ENCODE measurements at places on chromosomes 16 and 17.

- DNase-seq: peak; percentile 56
These were observed 1.4 kb downstream of the EIF5A start for GRCh38 chr17:7308625-7309433.

- DNase-seq: no peak
These were observed 4.5 kb downstream of the CCR7 start for GRCh38 chr17:40560592-40561293.

GRCh38 chr17:12815642-12816141, 26.4 kb downstream of the ARHGAP44 start:
- no peak for DNase-seq

GRCh38 chr17:66054242-66054641, 137.7 kb downstream of the CEP112 start:
- DNase-seq: no peak

- DNase-seq: no peak
These were observed 5.8 kb downstream of the CBX8 start for GRCh38 chr17:79790805-79791734.

GRCh38 chr17:41535764-41536481, 7.8 kb upstream of the KRT19 start:
- DNase-seq: no peak

DNA sequence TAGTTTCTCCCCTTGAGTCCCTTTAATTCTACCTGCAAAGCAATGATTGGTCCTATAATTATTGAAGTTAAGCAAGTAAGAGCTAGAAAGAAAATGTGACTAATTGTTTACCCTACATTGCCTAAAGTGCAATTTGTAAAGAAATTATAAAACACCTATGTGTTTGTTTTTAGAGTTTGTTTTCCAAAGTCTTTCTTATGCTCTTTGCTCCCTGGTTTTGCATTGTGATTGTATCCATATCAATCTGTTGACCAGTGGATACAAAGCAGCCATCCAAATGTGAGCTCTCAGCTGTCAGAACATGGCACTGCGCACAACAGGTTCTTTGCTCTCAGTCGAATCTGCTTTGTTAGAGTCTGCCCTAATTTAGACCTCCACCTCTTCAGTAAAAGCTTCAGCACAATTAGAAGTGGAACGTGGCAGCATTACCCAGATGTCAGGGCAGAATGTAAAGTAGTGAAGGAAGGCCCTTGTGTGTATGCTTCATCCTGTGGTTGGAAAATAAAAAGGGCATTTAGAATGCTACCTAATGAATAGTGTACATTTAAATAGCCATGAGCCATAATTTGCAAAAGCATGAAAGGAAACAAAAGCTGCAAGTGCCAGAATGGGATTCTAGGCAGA, 70.5 kb downstream of the AATF start:
- no peak for DNase-seq

DNA sequence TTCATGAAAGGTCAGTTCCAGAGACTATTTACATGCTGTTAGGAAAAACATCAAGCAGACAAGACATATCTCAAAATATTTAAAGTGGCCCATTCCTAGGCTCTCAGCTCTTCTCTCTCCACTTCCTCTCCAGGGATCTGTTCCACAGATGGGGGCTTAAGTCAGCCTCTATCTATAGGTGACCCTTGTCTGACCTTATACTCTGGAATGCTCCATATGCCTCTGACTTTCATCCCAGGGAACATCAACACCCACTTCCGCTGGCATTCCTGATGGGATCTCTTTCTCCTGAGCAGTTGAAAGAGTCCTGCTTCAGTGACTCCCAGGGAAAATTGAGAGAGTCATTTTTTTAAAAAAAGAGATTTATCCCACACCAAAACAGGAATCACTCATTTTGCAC, 11.5 kb upstream of the WIPI1 start:
- no peak for DNase-seq

GRCh38 chr16:14495213-14496046, 134.6 kb downstream of the PARN start:
- DNase-seq: no peak

GRCh38 chr17:81574643-81574956, 22.4 kb upstream of the FAAP100 start:
- no peak for DNase-seq

DNA sequence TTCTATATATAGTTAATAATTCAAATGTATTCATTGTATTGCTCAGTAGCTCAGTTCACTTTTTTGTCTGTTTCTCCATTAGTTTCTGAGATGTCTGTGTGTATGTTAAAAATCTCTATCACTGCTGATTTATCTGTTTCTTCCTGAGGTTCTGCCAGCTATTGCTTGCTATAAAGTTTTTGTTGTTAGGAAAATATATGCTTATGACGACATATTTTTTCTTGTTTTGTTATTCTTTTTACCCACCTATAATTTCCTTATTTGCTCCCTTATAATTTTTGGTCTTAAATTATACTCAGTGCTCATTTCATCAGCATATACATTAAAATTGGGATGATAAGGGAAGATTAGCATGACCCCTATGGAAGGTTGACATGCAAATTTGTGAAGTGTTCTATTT, 200.6 kb downstream of the GSG1L start:
- no peak for DNase-seq

DNA sequence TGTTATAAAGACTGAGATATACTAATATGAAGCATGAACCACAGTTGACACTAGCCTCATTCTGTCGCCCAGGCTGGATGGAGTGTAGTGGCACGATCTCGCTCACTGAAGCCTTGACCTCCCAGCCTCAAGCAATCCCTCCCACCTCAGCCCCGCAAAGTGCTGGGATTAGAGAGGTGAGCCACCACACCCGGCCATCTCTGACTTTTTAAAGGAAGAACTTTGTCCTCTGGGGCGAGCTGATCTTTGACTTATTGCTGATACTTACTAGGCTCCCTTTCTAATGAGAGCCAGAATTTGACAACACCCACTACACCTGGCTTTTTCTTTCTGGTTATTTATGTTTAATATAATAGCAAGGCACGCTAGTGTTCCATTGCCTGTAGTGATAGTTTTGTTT, 57.2 kb downstream of the CLEC16A start:
- DNase-seq: no peak

DNA sequence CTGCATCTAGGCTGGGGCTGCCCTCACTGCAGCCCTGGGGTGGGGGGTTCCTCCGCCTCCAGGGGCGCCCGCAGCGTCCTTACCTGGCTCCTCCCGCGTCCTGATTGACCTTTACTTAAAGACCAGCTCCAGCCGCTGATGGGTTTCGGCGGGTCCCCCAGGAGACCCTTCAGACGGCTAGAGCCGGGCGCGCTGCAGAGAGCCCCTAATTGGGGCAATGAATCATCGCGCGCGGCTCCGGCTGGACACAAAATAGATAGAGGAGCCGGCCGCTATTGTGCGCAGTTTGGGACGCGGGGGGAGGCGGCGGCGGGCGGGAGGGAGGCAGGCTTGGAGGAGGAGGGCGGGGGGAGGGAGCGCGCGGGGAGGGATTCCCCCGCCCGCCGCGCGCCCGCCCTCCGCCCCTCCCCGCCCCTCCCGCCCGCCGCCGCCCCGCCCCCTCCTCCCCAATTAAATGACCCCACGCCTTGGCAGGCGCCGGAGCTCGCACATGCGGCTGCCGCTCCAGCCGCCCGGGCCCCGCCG, 56.5 kb upstream of the CIBAR2 start:
- no peak for DNase-seq

DNA sequence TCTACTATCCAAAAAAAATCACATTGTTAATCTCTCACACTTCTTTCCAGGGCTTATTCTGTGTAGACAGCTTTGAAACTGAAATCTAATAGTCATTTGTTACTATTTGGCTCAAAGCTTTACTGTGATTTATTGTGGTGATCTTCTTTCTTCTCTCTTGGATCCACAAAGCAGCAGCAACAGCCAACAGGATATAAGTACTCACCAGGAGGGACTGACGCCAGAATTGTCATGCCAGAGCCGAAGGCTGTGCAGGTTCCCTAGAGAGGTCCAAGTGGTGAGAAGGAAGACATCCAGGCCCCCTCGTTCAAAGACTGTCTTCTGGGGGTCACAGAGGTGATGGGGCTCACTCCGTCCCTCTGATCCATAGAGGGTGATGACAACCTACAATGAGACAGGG, 33.3 kb downstream of the PKD1L3 start:
- no peak for DNase-seq

DNA sequence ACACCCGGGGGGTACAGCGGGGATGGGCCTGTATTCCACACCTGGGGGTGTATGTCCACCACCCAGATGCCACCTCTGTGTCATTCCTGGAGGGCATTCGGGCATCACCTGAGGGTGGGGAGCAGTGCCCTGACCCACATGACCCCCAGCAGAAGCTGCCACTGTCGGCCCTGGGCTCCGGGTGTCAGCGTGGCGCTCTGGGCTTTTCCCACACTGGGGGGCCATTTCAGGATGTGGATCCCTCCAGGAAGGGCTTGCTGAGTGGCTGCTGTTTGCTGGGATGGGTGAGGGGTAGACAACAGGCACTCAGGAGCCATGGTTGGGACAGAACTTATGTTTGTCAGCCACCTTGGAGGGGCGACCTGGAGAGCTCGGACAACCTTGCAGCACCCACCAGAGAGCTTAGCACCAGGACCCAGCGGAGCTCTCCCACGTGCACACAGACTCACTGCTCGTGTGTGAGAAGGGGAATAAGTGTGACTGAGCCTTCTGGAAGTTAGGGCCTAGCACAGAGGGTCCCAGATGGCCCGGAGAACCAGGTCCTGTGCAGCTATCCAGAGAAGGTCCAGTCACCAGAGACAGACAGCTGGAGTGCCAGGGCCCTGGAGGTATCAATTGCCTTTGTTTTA, 102.7 kb downstream of the METRNL start:
- peak; percentile 0 for DNase-seq

- DNase-seq: peak; percentile 75
These were observed 922 bp upstream of the MRPL58 start for GRCh38 chr17:75011401-75012095.

- no peak for DNase-seq
These were observed 47.3 kb downstream of the PRKCA start for GRCh38 chr17:66349521-66350254.

- no peak for DNase-seq
These were observed 580.8 kb upstream of the EEF2KMT start for GRCh38 chr16:5678371-5678770.

- DNase-seq: no peak
These were observed 3.8 kb downstream of the NTHL1 start for GRCh38 chr16:2043667-2044451.

DNA sequence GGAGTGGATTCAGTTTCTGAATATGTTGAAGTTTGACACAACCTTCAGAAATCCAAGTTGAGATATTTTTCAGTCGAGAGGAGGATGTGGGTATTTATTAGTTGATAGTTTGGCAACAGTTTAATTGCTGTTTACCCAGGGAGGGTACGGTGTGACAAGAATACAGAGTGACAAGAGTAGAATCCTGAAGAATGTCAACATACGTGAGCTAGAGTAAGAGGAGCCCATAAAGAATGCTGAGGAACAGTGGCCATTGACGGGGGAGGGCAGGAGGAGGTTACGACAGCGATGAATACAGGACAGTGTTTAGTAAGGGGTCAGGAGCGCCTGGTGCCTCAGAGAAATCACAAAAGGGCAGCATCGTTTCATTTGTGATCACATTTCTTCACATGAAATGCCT, 76.5 kb downstream of the AATF start:
- DNase-seq: no peak

- no peak for DNase-seq
These were observed 175.5 kb downstream of the LGALS9B start for GRCh38 chr17:20291853-20292252.

- no peak for DNase-seq
These were observed 5.5 kb upstream of the GCSH start for GRCh38 chr16:81101702-81102101.

DNA sequence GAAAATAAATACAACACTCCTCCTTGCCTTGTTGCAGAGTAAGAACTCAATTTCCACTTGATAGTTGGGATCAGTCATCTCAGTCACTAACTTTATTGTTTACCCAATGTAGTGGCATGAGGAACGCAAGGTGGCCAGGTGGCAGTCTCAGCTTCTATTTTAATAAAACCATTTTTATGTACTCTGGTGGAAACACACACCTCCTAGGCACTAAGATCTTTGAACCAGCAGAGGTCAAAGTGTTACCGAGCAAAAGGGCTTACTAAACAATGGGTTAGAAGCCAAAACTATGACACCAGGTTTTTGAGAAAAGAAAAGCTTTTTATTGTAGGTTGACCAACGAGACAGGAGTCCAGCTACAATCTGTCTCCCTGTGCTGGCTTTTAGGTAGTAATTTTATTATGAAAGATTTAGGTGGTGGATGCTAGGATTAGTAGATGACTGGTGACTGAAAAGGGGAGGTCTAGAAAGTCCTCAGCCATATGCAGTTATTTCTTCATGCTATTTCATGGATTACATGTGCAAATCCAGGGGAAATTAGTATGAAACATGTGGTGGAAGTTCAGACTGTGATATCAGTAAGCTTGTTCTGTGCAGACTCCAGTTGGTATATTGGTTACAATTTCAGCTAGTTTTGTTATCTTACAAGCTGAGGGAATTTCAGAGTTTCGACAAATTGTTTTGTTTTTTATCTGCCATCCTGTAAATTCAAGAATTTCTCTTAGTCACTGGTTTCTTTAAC, 122.3 kb downstream of the PCTP start:
- DNase-seq: no peak

- no peak for DNase-seq
These were observed 6.8 kb downstream of the FBXL19 start for GRCh38 chr16:30930160-30930571.

GRCh38 chr16:70495425-70496182, 27.8 kb downstream of the COG4 start:
- no peak for DNase-seq

GRCh38 chr17:78500806-78501205, 76.4 kb downstream of the DNAH17 start:
- no peak for DNase-seq

DNA sequence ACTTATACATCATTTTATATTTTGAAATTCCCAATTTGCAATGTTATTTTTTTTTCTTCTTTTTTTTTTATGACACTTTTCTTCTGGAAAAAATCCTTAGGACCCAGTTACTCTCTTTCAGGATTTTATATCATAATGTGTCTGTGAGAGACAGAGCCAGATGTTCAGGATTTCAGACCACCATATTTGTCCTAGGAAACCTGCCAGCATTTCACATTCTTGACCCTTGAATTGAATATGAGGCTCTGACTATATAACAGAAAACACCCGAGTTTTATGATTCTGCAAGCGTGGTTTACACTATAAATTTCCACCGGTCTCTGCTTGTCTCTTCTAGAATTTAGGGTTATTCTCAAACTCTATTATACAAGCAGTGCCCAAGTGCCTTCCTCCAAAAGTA, 621.0 kb downstream of the WWOX start:
- no peak for DNase-seq

GRCh38 chr17:38597375-38597774, 8.4 kb downstream of the SRCIN1 start:
- DNase-seq: no peak

- DNase-seq: peak; percentile 93
These were observed 11.9 kb upstream of the PVALEF start for GRCh38 chr17:81153340-81153803.

- DNase-seq: no peak
These were observed 35.2 kb downstream of the ZNF207 start for GRCh38 chr17:32385121-32385520.

GRCh38 chr17:65182233-65182632, 45.1 kb downstream of the RGS9 start:
- no peak for DNase-seq

GRCh38 chr17:48229936-48230335, 122.4 kb downstream of the SNX11 start:
- no peak for DNase-seq

GRCh38 chr16:57544124-57544653, 1.7 kb downstream of the ADGRG5 start:
- peak; percentile 62 for DNase-seq

All from Ammon's horn (tissue), 1 donor.